Mesothelial cell of epicardium (in vitro differentiated cells): ENCODE measurements at places on chromosomes 7 and 10.

DNA sequence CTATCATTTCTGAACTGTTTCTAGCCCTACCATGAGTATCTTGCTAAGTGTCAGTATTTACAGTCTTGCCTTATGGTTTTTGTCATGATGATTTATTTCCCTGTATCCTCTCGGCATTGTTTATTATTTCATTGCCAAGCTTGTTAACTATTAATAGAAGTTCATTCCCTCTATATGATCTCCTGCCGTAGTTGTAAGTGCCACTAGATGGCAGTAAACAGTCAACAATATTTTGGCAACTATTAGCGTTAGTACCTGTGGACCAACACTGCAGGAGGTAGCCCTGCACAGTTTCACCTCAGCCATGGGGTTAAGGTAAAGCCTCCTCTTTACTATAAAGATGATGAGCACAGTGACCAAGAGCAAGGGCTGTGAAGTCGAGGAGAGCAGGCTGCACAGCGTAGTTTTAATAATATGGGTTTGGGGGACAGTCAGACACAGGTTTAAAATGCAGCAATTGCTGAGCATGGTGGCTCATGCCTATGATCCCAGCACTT, 26.1 kb upstream of the CCNJ start:
- DNase-seq = no peak

GRCh38 chr10:110859973-110860376, 11.8 kb upstream of the PDCD4 start:
- no peak for DNase-seq

GRCh38 chr10:130456616-130457015, 320.4 kb downstream of the GLRX3 start:
- DNase-seq = no peak

DNA sequence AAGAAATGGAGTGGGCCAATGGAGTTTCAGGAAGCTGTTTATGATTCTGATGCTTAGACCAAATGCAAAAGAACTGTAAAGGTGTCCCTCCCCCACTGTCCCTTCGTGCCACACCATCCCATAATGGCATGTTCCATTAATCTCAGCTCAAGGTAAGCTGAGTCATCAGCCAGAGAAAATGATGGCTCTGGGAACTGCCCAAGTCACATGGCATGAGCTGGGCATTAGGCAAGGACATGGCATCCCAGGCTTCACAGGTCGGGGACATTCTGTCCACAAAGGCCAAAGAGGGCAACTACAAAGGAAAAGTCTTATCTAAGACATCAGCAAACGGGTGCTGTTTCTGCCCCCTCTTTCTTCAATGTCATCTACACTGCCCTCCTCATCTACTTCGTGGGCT, 44.9 kb downstream of the DLG5 start:
- DNase-seq = no peak

DNA sequence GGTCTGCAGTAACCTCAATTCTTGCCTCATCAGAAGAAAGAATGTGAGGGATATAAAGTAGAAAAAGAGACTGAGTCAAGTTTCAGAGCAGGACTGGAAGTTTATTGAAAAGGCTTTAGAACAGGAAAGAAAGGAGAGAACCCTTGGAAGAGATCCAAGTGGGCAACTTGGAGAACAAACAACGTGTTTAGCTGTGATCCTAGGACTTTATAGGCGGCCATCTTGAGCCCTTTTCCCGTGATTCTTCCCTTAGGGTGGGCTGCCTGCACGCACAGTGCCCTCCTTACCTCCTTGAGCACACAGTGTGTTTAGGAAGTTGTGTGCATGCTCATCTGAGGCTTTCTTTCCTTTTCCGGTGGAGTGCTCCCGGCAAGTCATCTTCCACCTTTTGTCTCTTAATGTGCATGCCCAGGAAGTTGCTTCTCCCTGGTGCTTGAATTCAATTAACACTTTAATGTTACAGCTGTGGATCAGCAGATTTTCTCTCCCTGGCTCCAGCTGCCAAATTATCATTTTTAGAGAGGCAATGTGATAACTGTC, 59.8 kb downstream of the ENTPD1 start:
- DNase-seq = no peak
